ENCODE measurements at places on chromosomes 16 and 17.

GRCh38 chr17:82049521-82049971, 2.1 kb downstream of the RFNG start:
- DNase-seq = no peak

DNA sequence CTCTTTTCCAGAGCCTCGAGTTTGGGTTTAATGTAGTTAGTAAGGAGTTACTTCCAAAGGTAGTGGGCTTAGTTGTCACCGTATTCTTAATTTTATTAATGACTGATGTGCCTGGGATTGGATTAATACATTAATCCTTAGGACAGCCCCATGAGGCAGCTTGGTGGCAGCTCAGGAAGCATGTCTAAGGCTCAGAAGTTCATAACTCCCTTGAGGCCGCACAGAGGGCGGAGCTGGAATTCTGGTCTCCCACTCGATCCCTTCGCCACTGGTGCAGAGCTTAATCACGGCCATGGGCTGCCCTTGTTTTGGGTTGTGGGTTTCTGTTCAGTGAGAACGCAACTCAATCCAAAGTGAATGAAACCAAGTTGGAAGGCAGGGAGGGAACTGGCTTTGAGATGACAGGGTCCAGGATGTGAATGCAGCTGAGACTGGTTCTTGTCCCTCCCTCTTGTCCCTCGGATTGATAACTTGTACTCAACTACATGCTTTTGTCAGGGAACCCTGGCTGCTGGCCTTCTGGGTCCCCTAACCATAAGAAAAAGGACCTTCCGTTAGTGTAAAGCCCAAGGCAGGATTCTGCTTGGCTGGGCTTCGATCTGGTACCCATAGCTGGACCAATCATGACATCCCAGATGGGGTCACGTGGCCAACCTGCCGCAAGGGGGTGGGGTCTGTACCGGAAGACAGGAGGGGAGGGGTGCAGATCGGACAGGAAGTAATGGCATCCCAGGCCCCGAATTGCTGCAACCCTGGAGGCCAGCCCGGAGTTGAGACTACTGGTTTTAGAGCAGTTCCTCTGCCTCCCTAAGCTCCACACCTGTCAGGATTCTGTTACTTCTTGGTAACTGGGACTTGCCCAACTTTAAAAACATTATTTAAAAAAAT, 45.4 kb downstream of the SNX20 start:
- DNase-seq = peak; percentile 64

DNA sequence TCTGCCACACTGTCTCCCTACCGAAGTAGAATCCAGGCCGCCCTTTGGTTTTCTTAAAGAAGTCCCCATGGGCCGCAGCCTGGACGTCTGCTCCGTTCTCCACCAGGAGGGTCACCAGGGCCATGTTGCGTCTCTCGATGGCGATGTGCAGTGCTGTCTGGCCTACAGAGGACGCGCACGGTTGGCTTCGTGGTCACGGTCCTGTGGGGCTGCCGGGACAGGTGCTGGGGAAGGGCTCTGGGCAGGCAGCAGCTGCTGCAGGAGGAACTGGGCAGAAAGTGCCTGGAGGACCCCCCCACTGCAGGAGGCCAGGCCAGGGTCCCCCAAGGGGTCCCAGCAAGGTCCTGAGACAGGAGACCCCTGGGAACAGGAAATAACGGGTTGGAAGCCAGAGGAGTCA, 19.0 kb downstream of the TRPV1 start:
- DNase-seq = no peak

DNA sequence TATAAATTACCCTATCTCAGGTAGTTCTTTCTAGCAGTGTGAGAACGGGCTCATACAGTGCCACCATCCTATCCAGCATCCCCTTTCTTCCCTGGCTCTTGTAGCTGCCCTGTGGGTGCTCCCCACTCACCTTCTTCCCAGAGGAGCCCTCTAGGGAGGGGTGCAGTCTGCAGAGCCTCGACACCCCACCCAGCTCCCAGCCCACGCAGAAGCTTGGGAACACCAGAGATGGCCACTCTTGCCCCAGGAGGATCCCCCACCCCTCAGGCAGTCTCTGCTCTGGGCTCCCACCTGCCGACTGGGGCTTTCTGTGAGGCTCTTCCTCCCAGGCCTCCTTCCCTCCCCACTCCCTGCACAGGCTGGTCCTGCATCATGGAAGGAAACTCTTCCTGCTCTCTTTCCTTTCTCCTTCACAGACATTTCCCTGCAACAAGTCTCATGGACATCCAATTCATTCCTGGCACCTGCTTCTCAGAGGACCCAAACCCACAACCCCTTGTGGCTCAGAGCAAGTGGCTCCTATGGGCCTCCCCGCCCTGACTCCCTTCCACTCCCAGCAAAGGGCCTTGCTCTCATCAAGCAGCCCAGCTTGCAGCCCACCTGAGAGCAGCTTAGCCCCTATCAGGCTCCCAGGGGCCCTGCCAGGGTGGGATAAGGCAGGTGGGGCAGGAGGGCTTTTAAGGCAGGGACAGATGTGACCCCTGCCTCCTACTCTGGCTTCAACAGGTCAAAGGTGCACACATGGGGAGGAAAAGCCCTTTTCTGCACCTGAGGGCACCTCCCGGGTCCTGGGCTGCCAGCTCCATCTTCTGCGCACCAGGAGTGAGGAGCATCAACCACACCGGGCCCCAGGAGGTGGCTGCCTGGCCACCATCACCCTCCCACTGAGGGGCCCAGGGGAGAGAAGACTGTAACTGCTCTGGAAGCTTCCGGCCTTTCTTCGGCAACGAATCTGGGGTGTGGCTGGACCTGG, 263.8 kb upstream of the TNRC6C start:
- no peak for DNase-seq

GRCh38 chr17:11986942-11987329, 10.3 kb downstream of the ZNF18 start:
- DNase-seq = no peak

- DNase-seq = no peak
Observed at GRCh38 chr17:67993998-67994361, 2.3 kb downstream of the C17orf58 start.

DNA sequence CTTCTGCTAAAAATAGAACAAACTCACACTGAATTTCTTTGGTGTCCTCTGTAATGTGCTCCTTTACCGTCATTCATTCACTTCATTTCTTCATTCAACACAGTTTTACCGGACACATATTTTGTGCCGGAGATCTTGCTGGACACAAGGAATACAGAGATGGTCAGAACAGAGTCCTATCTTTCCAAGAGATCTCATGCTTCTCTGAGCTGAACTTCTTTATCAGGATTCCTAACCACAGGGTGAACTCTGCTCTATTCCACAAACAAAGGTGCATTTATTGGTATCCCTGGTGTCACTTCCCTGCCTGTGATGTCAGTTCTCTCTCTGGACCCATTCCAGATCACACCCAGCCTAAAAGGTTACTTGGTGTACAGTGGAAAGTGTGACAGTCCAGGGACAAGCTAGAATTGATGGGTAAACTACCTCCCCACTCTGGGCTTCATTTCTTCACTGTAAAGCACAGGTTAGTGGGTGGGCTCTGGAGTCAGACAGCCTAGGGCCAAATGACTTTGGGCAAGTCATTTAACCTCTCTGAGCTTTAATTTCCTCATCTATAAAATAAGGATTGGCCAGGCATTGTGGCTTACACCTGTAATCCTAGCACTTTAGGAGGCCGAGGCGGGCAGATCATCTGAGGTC, 4.2 kb downstream of the IFI35 start:
- no peak for DNase-seq

DNA sequence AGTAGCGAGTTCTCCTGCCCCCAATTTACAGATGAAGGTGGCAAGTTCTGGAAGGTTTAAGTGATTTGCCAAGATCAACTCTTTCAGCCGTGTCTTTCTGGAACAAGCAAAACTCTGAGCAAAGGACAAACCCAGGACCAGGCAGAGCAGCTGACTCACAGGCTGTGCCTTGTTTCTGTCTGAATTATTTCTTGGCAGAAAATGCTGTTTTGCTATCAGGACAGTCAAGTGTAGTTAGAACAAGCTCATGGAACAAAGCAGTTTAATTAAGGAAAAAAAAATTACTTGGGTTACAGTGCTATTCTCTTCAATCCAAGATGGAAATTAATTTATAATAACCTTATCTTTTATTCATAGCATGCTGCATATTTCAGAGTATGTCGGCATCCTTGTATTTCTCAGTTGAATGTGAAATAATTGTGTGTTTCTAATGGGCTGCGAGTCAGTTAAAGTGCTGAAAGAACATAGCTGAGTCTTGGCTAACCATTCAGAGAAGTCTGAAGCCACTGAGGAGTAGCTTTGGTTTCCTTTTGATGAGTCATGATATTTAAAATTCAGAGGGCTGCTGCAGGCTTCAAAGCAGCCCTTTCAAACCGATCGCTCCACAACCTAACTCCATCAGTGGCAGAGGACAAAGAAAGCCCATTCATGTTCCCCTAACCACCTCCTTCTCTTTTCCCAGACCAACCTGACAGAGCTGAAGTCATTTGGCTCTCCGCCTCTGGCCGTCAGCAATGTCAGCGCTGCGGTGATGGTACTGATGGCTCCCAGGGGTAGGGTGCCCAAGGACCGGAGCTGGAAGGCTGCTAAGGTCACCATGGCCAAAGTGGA, 143.7 kb downstream of the ZNF18 start:
- DNase-seq = no peak
